Cardiac ventricle fibroblast (primary cell): ENCODE measurements at places on chromosomes 5 and 9. TPM values are rescaled to one million over a fixed set of nuclear protein-coding genes. Genes with fewer than 3 reads are reported as not detected.

CTXN3 gene
- total RNA-seq, result not detected in 2 replicates

ARSI gene
- total RNA-seq, result 0.24 and 1.2 TPM in 2 replicates

RAI14 gene
- total RNA-seq, result 24.1 and 27.6 TPM in 2 replicates

RASEF gene
- not detected in 2 replicates for total RNA-seq

PCDHB5 gene
- total RNA-seq, result 1.1 and 2.2 TPM in 2 replicates

FBLL1 gene
- total RNA-seq, result 0.29 and 0.56 TPM in 2 replicates

RNF14 gene
- 36.9 and 46.1 TPM in 2 replicates for total RNA-seq

IFNA1 gene
- total RNA-seq, result not detected in 2 replicates

PCSK5 gene
- total RNA-seq, result 5.1 and 6.0 TPM in 2 replicates

PMPCA gene
- 33.6 and 41.5 TPM in 2 replicates for total RNA-seq

CENPK gene
- total RNA-seq, result 1.6 and 6.3 TPM in 2 replicates

TAL2 gene
- total RNA-seq, result not detected in 2 replicates

GALNT12 gene
- 1.4 and 3.3 TPM in 2 replicates for total RNA-seq

CDX1 gene
- total RNA-seq, result not detected in 2 replicates

SLIT3 gene
- 157 and 180 TPM in 2 replicates for total RNA-seq

DDX4 gene
- not detected in 2 replicates for total RNA-seq

FCN1 gene
- total RNA-seq, result not detected in 2 replicates

SPAG8 gene
- total RNA-seq, result 1.4 TPM in 1 of 2 replicates, not detected in the other

IL17B gene
- total RNA-seq, result not detected in 2 replicates

ADGRD2 gene
- total RNA-seq, result not detected in 2 replicates

RNF224 gene
- not detected in 2 replicates for total RNA-seq

OR13D1 gene
- total RNA-seq, result not detected in 2 replicates

ECM2 gene
- 39.1 and 50.1 TPM in 2 replicates for total RNA-seq

NTRK2 gene
- 1.1 and 1.2 TPM in 2 replicates for total RNA-seq

CATSPER3 gene
- total RNA-seq, result not detected in 2 replicates

HMMR gene
- 2.3 and 2.9 TPM in 2 replicates for total RNA-seq

CCDC171 gene
- 1.7 and 2.0 TPM in 2 replicates for total RNA-seq

GABRA6 gene
- not detected in 2 replicates for total RNA-seq

RMRP gene
- total RNA-seq, result 5,423 and 6,533 TPM in 2 replicates

HACD4 gene
- total RNA-seq, result 1.3 and 1.7 TPM in 2 replicates

CDH9 gene
- not detected in 2 replicates for total RNA-seq

UBLCP1 gene
- 24.4 and 29.1 TPM in 2 replicates for total RNA-seq

RBM22 gene
- total RNA-seq, result 32.4 and 37.4 TPM in 2 replicates
